Activated CD4-positive, alpha-beta T cell treated with anti-CD3 and anti-CD28 coated beads, Interleukin-2, amount 50 U/mL, for 16 hours (primary cell): ENCODE measurements at places on chromosomes 16 and 17.

GRCh38 chr16:54459509-54460262 lies 173.1 kb upstream of the IRX3 start:
- DNase-seq = no peak

DNA sequence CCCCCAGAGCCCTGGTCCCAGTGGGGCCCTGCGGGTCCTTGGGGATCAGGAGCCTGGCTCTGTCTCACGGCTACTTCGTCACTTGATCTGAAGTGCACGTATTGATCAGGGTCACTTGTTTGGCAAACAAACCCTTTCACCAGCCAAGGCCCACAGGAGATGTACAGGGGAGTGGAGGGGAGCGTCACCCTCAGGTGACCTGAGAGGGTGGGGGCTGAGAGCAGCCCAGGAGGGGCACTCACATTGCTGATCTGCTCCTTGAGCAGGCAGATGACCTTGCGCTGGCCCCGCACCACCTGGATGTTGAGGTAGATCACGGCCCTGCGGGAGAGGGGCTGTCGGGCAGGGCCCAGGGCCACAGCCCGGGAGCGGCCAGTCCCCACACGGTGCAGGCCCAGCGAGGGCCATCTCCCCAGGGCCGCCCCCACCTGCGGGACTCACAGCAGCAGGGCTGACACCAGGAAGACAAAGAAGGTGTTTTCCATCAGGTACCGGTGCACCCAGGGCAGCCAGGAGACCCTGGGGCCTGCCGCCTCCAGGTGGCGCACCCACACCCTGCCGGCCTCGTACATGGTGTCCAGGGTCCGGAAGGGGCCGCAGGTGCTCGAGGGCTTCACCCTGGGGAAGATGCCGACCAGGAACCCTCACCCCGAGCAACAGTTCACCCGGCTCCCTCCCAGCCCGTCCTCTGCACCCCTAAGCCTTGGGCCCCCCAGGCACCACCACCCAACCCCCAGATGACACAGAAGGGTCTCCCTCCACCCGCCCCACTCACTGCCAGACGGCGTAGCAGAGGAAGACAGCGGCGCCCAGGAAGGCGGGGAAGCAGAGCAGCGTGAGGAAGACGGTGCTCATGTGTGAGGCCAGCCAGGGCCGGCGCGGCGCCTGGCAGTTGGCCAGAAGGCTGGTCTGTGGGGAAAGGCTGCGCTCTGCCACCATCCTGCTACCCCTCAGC lies 11.3 kb downstream of the TMC6 start:
- DNase-seq = no peak

DNA sequence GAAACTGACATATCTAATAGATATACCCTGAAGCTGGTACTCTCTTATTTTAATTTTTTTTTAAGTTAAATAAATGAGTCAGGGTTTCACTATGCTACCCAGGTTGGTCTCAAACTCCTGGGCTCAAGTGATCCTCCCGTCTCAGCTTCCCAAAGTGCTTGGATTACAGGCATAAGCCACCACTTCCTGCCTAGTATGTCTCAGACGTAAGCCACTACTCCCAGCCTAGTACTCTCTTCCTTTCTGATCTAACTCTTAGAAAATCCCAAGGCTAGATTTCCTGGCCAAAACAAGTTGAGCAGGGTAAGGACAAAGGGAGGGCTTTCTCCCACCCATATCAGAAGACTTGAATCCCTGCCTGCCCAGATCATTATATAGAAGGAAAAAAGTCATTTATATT lies 33.7 kb downstream of the HOXB1 start:
- no peak for DNase-seq

- no peak for DNase-seq
Measured at GRCh38 chr17:80879723-80880647, 111.7 kb upstream of the CHMP6 start.

DNA sequence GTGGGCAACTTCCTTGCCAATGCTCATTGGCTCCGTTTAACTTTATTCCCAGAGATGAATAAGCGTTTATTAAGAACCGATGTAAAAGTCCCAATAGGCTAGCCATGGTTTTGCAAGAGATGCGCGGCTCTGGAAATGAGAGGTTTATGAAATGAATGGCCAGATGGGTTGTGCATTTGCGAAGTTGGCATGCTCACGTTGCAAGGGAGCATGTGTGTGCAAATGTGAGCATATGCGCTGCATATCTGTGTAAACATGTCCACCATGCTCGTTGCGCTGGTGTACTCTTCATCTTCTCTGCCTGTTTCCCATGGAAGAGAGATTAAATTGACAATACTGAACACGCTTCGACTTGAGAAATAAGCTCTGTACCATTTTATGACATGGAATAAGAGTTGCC lies 848.6 kb upstream of the RBFOX1 start:
- DNase-seq = no peak

GRCh38 chr17:5234645-5235576 lies at the start of gene SCIMP:
SCIMP (minus strand) TSS chr17:5234860; CDS start chr17:5234755, 105 bp downstream.
- no peak for DNase-seq

- DNase-seq = no peak
Measured at GRCh38 chr16:57985204-57986181, 14.6 kb upstream of the CNGB1 start.

GRCh38 chr16:24013864-24014645 lies 178.3 kb downstream of the PRKCB start:
- peak; percentile 63 for DNase-seq

DNA sequence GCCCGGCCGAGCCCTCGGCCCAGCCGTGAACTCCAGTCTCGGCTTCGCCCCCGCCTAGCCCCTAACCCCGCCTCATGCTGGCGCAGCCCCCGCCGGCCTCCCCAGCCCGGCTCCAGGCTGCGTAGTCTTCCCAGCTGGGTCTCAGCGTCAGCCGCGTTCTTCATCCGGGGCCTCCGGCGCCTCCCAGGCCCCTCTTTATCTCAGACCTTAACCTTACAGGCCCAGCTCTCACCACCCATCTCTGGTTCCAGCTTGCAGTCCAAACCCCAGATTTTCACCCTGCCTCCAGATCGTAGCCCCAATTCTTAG lies at the start of gene PROCA1:
Gene PROCA1, minus strand, starts transcription at position 166 of the 309 bp plus-strand sequence. CDS start 228 bp downstream, outside the sequence.
- no peak for DNase-seq

DNA sequence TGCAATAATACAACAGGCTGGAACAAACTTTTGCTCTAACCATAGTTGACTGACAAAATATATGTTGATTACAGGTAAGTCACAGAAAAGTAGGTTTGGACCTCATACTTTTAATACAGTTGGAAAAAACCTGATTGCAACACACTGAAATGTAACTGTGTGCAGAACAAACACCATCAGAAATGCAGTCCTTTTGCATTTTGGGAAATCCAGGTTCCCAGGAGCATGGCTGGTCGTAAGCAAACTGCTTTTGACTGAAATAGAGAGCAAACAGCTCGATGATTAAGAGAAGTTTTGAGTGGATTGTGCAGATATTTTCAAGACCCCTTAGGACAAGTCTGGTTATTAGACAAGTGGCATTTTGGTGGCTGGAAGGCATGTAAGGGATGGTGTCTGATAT lies 8.0 kb downstream of the IGF2BP1 start:
- DNase-seq = no peak

GRCh38 chr16:4612474-4612931 lies 2.2 kb downstream of the UBALD1 start:
- DNase-seq = no peak

- DNase-seq = no peak
Measured at GRCh38 chr17:81493198-81494038, 19.2 kb downstream of the ACTG1 start.

DNA sequence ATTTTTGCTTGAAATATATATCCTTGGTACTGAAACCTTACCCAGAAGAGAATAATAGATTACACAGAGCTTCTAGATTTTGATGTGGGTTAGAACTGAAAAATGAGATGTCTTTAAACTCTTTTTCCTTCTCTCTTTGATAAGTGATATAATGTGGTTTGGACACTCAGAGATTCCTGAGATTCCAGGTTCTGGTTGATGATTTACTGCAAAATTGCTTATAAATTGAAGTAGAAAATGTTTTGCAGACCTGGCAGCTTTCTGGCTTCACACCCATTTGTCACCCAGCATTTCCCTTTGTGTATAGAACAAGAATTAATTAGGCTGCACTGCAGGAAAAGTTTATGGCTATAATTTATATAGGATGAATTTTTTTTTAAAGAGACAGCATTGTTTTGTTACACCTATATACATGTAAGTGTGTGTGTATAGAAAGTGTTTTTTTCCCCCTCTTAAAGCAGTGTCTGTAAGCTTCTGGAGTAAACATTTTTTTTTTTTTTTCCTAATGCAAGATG lies 23.5 kb downstream of the AATF start:
- DNase-seq = no peak

DNA sequence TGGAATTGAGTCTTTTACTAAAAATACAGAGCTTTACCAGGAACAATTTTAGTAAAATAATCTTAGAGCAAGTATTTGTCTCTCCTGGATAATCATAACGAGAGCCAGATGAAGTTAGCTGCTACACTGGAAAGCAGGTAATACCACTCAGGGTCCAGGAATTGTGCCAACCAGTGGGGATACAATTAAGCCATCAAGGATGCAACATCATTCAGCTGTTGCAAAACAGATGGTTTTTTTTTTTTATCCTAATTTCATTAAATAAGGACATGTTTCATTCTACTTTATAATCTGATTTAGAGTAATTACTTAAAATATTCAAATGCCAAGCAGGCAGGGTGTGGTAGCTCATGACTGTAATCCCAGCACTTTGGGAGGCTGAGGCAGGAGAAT lies 10.2 kb downstream of the MMD start:
- DNase-seq = no peak

DNA sequence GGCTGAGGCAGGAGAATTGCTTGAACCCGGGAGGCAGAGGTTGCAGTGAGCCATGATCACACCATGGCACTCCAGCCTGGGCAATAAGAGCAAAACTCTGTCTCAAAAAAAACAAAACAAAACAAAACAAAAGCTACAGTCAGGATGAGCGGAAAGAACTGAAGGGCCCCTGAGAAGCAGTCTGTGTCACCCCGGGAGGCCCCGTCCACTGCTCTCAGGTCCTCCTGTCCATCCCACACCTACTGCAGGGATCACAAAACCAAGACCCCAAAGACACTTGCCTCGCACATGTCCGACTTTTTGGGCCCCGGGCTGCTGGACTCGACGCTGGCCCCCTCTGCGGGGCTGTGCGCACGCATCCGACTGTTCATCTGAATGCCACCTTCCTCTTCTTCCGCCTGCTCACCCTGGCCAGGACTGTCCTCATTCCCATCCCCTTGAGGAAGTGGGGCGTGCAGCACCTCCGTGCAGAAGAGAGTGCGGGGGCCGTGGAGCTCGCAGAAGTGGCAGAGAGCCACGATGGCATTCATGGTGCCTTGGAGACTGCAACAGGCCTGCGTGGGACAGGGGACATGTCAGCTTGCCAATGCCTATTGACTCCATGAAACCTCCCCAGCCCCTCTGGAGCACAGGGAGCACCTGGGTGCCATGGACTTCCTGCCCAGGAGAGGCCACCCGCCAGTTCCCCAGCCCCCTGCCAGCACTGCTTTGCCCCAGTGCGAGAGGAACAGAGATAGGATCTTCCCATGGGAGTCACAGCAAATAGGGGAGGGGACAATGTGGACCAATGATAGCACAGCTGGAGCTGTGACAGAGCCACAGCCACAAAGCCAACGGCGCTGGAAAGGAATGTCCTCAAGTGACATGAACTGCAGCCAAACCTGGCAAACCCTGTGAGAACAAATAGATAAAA lies 9.1 kb downstream of the FLCN start:
- DNase-seq = no peak

- no peak for DNase-seq
Measured at GRCh38 chr16:27285676-27286196, 17.2 kb upstream of the NSMCE1 start.

- DNase-seq = peak; percentile 90
Measured at GRCh38 chr16:88650749-88651275, at the start of gene CYBA. CYBA (minus strand) TSS chr16:88651053; CDS start chr16:88651013, 40 bp downstream.
